Stimulated activated CD4-positive, alpha-beta T cell treated with anti-CD3 and anti-CD28 coated beads, Interleukin-4, amount 100 ng/mL, for 4 hours (primary cell): ENCODE measurements at places on chromosomes 2 and 18.

GRCh38 chr2:129870685-129871241 is 108.7 kb upstream of the RAB6C start:
- no peak for DNase-seq

- no peak for DNase-seq
These were observed 48.7 kb upstream of the MSH2 start for GRCh38 chr2:47354013-47354847.

DNA sequence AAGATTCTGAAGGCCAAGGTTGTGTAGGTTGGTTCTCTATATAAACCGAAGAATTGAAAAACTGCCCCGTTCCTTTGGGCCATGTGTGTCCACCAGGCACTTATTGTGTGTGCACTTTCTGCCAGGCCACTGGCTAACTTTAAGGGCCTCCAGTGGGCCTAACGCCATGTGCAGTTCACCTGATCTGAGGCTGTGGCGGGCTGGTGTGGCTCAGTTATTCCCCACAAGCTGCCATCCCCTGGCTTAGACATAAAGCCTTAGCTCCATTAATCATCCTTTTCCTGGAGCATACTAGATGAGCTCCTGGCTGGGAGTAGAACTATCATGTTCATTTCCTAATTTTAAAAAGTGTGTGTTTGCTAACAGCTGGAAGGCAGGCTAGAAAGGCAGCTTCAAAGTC is 304.1 kb upstream of the TNP1 start:
- DNase-seq = no peak

DNA sequence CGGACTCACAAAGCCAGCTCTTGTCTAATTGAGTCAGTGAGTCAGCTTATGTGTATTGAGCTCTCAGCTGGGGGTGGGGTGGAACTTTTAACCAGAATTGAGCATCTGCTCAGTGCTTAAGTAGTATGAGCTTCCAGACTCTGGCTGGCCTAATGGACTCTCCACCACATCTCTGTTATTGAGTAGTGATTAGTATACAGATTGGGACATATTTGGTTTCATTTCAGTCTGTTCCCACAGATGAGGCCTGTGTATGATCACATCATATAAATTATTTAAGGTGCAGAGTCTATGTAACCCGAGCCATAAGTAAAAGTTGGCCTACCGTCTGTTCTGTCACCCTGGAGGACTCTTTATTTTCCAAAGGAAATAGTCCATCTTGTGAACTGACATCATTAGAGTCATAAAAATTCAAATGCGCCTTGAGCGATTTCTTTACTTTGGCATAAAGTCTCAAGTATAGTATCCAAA is 152.1 kb downstream of the THSD7B start:
- no peak for DNase-seq

DNA sequence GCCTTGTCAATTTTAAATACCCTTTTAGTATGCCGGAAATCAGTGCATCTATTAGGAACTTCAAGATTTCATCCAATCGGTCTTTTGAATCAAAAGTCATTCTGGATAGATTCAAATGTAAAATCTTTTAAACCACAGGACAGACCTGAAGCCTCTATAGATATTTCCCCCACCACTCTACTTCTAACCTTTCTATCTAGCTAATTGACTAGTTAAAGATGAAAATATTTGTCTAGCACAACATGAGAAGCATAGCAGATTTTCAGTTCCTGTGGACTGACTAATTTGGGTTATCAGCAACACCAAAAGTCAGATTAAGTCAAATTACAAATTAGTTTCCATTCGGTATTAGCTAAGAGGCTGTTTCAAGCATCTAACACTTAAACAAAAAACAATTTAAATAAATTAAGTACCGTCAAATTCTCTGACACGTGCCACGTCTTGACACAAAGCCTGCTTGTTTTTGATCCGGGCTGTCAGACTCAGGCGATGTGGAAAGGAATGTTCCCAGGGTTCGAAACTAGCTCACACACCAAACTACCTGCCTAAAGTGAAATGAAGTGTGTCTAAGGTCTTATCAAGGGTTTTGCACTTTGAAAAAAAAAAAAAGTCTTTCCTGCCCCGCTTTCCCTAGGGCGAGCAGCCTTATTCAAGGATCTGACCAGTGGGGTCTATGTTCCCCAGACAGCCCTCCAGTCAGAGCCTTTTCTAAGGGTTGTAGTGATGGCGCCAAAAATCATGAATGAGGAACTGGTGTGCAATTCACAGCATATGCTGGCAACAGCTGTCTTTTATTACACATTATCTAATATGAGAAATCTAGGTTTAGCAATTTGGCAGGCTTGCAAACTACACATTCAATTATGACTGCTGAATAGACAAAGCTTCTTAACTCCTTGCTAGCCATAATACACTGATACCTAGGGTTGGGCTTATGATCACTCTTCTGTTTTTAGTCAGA is 4.7 kb downstream of the CYTIP start:
- DNase-seq = peak; percentile 23

DNA sequence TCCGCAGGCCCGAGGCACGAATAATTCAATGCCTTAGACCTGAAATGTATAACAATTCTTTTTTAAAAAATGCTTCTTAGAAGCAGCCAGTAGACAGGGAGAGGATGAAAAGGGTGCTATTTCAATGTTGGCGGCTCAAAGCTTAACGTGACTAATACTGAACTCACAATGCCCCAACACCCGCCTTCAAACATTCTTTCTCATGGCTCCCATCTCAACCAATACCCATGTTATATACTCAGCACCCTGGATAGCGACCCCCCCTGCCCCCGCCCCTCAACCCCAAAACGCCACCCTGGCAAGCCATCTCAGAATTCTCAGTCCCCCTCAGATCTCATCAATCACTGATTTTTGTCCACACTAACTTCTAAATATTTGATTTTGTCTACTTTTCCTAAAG is 4.4 kb downstream of the FBXO41 start:
- DNase-seq = no peak

DNA sequence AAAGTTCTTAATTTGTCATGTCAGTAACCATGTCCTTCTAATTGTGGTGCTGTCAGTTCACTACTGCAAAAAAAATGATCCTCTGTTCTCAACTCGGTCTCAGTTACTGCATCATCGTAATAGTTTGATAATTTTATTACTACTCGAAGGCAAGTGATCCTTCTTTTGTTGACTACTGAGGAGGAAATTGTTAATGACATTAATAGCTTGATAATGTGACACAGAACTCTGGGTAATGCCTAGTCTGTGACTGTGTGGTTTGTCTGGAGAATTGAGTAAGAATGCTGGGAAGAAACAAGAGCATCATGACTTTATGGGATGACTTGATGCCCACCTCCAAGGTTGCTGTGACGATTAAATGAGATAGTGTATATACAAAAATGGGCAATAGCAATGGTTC is 267.2 kb downstream of the LRRTM1 start:
- no peak for DNase-seq

GRCh38 chr2:150876251-150876950 is 385.3 kb downstream of the RBM43 start:
- DNase-seq = no peak

DNA sequence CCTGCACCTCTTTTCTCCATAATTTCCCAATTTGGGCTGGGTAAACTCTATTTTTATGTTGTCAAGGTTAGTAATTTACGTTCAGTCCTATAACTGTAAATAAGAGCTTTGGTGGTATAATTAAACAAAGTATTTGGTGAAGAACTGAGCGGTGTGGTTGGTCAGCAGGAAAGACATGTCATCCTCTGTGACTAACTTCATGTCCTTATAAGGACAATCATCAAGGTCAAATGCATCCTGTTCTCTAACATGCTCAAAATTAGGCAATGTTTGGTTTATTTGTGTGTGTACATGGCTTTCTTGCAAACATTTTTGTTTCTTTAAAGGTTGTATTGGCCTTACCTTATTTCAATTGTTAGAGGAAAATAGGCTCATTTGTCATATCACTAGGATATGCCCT is 121.5 kb upstream of the NABP1 start:
- DNase-seq = no peak

- peak; percentile 13 for DNase-seq
These were observed 199.4 kb downstream of the ZEB2 start for GRCh38 chr2:144320491-144320890.

- DNase-seq = no peak
These were observed 125.7 kb upstream of the PXDN start for GRCh38 chr2:1869987-1870386.

- DNase-seq = no peak
These were observed 16.3 kb downstream of the ADI1 start for GRCh38 chr2:3503046-3503445.

DNA sequence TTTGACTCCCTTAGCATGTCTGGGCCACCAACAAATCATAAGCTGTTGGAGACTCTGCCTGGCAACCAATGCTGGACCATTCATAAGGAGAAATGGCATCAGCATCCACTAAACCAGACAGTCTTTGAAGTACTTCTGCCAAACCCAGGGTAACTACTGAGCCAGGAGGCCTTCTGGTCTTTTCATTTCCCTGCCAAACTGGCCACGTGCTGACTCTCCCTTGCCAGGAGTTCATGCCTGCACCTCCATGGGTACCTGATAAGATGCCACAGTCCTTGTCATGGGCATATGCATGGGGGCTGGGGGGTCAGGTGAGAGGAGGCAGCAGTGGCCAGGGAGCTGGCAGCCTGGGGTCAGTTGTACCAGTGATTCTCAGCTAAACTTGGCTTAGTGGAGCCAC is 34.2 kb upstream of the DAPL1 start:
- no peak for DNase-seq

DNA sequence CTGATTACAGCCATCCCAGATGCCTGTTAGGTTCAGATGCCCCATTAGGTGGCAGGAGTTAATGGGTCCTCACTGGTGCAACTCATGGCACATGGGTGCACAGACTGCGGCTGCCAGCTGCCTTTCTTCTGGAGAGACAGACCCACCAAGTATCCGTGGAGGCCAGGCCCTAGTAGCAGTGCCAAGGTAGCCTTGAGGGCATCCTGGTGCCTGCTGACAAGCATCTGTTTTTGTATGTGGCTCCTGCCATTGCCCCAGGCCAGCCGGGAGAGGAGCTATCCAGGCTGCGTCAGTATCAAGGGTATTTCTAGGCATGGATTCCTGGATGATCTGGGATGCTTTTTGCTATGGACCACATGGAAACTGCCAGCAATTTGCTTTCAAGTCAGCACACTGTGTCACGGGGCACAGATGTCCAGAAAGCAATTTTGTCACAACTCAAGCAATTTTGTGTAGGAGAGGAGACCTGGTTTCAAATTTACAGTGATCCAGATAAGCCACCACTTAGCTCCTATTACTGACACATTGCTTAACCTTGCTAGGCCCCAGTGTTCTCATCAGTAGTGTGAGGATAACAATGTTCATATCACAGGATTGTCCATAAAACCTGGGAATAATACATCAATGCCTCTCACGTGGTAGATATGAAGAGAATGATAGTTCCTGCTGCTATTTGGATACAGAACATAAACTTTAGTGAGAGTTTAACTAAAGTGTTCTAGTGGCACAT is 815.1 kb upstream of the RAB6C start:
- no peak for DNase-seq

DNA sequence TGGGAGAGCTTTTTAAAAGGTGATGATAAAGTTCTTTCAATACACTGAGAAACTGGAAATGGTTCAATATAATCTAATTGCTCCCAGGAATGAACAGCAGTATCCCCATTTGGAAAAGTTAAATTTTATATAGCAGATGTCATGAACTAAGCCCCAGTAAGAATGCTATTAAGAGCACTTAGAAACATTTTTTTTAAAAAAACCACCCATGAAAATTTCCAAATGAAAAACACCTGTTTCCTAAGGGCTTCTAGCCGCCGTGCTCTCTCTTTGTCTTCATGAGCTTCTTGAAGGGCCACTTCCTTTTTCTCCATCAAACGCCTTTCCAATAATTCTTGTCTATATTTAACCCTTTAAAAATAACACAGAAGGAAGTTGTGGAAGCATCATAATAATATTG is 77.0 kb downstream of the UPP2 start:
- no peak for DNase-seq

DNA sequence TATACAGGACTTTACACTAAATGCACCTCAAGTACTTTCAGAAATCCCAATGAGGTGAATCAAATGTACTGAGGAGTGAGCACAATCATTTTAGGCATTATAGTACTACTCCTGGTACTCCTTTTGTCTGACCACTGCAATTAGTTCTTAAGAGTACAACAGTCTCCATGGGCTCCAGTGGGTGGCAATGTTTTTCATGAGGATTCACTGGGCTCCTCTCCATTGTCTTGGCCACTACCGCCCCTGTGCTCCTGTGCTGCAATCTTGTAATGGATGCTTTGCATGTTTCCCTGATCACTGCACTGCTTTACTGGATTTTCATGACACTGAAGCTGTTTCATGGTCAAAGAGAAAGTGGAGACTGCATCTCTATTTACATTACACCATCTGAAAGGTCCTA is 268.5 kb upstream of the ZSWIM2 start:
- no peak for DNase-seq

DNA sequence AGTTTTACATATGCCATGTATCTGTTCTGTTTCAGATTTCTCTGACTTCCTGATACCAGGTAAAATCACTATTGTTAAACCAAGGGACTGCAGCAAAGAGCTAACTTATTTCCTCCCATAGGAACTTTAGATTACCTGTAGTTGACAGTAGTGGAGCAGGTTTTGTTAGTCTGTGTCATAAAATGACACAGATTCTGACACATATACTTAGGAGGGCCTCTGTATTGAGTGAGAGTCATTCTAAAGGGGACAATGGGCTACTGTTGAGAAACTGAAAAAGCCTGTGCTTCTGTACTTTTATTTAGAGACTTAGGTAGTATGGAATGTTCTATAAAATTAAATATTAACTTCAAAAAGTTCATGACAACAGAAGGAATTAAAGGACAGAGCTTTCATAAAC is 48.2 kb downstream of the KCMF1 start:
- no peak for DNase-seq

GRCh38 chr2:241351640-241352031 is 4.4 kb upstream of the FARP2 start:
- DNase-seq = no peak

DNA sequence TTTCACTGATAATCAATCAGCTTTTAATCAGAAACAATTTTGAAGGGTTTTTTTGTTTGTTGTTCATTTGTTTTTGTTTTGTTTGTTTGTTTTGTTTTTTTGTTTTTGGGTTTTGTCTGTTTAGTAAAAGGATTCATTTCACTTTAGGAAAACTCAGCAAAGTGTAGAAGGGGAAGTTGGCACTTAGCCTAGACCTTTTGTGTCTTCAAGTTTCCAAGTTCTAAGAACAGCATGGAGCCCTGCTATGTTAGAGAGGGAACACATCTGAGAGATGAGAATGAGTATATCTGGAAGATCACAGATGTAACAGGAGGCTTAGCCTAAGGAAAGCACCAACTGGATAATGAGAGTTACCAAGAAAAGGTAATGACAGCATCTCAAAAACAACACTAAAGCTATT is 501.5 kb downstream of the ERBB4 start:
- no peak for DNase-seq
